GM06990 (cell line): ENCODE measurements at places on chromosomes 1 and 21.
A peak's percentile ranks its signal among the peaks of the same experiment; 100 is the strongest.

GRCh38 chr1:225657462-225657989 lies 4.6 kb upstream of the ENAH start:
- no peak for DNase-seq

DNA sequence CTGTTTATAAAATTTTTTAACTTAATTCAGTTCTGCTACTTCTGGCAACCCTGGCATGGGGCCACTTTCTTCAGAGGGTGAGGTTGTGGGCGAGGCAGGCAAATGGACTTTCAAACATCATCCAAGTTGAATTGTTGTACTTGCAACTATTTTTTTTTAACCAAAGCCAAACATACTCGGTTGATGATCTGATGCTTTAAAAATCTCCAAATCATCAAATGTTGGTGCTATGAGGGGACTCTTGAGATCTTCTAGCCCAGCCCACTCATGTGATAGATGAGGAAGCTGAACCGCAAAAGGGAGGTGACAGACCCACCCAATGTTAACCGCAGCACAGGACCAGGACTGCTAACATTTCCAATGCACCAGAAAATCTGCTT lies 6.7 kb downstream of the SLC1A7 start:
- DNase-seq, result no peak

GRCh38 chr1:107874221-107874620 lies 90.8 kb downstream of the VAV3 start:
- DNase-seq, result no peak

- no peak for DNase-seq
These were observed 20.4 kb downstream of the MAP7D1 start for GRCh38 chr1:36176106-36176949.

GRCh38 chr1:153465811-153466636 lies 5.6 kb upstream of the S100A7 start:
- peak; percentile 33 for DNase-seq

DNA sequence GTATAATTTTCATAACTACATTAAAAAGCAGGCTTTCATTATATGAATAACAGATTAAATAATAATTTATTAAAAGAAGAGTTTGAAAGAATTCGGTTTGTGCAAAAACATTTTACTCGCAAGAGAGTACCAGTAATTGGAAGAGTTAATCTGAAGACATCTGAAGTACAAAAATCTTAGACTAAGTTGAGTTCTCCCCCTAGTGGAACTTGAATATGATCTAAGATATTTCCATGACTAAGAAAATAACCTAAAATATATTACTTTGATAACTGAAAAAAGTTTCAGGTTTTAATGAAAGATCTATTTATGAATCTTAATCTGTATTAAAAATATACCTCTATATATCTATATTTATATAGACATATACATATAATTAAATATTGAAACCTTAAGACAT lies 112.5 kb upstream of the GFI1 start:
- no peak for DNase-seq

- DNase-seq, result no peak
These were observed 30.4 kb downstream of the WNT9A start for GRCh38 chr1:227917081-227917950.

- DNase-seq, result no peak
These were observed 34.1 kb upstream of the BTG2 start for GRCh38 chr1:203271018-203271743.

DNA sequence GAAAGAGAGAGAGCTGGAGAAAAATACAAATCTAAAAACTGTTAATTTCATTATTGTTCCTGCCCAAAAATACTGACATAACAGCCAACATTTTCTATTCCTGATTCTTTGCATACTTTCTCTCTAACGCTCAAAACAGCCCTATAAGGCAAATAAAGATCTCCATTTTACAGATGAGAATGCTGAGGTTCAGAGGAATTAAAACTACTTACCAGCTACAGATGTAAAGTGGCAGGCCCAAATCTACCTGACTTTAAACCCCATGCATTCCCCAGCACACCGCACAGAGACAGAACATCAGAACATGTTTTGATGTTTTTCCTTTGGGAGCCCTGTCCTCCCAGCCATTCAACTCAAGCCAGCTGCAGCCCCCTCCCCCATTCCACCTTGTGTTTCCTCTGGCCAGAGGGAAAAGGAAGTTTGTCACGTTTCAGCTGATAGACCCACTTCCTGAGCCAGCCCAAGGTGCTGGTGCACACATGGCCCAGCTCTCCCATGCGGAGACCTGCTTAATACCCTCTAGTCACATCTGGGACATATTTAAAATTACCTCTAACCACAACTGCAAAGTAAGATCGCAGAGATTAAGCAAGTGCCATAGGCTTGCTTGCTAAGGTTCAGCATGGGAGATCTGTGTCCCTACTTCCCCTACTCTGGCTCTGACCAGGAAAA lies 133.1 kb upstream of the NFIA start:
- no peak for DNase-seq

DNA sequence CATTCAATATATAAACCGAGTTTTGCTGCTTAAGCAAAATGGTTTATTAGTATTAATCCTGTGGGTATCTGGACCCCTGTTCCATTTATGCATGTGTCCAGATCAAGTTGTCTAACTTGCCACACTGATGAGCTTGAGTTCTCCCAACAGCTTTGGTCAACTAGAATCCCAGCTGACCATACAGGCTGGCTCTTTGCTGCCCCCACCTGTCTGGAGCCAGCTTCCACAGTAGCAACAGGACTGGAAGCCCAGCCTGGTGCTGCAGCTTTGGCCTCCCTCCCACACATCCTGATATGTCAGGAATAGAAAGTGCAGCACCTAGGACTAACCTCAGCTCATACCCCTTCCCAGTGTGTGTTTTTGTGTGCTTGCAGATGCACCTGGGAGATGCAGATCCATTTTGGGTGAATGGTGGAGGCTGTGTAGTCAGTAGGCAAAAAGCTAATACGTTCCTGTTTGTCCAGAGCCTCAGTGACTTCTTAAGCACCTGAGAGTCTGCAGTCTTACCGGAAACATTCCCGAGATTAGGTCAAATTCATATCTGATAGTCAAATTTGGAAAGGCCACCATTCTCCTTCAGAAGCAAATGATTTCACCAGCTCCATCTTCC lies 40.9 kb upstream of the BEND5 start:
- peak; percentile 15 for DNase-seq
